ENCODE measurements at places on chromosomes 1 and 21.

- peak; percentile 88 for DNase-seq
Measured at GRCh38 chr1:247054992-247055415, 23.6 kb downstream of the ZNF670 start.

DNA sequence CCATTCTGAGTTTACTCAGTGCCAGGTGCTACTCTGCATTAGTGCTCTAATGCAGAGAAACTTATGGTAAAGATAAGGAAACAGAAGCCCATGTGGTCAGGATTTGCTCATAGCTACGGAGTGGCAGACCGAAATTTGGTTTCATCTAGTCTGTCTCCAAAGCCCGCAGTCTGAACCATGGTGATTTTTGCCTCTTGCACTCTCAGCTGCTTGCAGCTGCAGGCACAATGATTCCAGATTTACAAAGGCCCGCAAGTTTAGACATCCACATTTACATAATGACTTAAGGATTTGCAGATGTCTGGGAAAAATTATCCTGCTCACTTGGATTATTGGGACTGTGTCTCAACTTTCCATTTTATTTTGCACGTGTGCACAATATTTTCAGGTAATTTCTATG lies 161.3 kb upstream of the KCNJ6 start:
- DNase-seq: no peak

DNA sequence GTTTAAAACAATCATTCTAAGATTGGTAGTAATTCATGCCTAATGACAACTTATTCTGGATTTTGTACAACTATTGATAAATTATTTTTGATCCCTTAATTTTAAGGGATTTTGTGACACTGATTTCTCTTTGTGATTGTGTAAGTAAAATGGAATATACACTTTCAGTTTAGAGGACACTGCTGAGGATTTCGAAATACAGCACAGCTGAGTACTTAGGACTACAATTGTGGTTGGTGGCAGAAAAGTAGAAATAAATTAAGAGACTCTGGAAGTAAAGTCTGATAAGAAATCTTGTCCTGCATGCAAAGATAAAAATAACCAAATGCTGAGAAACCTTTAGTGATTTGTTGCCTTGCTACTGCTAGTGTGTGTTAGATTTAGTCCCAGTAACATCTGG lies 40.0 kb downstream of the TYW3 start:
- DNase-seq: peak; percentile 39

DNA sequence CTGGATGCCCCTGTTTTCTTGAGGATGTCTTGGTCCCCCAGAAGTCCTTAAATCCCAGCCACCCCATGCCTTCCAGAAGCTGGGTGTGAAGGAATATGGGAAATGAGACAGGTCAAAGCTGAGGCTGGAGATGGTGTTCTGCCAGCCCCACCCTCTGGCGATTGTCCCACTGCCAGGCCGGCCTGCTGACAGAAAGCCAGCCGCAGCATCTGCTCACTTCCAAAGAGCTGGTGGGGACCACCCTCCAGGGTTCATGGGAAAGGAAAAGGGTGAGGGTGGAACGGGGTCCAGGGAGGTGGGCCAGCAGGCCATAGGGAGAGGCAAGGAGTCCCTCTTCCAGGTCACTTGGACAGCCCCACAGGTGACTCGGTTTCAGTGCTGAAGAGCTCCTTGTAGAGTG lies 1.9 kb upstream of the LINGO4 start:
- DNase-seq: no peak

DNA sequence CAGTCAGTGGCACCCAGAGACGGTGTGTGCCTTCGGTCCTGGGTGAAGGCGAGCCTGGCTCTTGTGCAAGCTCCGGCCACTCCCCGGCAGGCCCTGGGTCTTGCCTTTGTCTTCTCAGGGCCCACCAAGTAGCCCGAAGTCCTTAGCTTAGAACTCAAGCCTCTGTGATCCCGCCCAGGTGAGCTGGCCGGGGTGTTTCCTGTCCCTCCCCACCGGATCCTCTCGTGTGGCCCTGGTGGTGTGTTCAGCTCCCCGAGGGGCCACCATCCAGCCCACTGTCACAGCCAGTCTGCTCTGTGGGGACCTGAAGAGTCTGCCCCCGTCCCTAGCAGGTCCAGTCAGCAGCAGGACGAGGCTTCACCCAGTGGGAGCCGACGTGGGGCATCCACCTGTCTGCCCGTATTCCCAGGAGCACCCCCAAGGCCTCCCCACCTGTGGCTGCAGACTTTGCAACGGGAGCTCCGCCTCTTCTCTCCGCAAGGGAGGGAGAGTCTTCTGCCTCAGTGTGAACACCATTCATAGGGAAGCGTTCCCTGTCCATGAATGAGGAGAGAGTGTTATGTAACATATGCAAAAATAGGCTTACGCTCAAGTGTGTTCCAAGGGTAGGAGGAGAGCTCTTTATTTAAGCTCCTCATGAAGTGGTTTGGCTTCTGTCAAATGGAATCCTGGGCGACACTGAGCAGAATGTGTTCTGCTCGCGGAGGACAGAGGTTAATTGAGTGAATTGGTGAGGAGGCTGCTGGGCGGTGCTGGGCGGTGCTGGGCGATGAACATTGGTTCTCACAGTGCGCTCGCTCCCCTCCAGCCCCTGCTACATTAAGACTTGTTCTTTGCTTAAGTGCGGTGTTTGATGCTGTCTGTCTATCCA lies 108.9 kb downstream of the CRYAA start:
- DNase-seq: no peak

GRCh38 chr1:163981500-163982030 lies 577.4 kb upstream of the PBX1 start:
- DNase-seq: no peak

DNA sequence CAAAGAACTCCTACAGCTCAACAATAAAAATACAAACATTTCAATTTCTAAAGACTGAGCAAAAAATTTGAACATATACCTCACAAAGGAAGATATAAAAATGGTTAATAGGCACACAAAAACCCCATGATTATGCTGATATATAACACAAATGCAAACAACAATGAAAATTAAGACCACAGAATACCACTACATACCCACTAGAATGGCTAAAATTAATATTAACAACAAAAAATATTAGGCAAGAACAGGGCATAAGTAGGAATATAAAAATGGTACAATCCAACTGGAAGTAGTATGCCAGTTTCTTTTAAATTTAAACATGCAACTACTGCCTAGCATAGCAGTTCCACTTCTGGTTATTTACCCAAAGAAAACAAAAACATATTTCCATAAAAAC lies 77.3 kb downstream of the CDC42BPA start:
- DNase-seq: no peak

- peak; percentile 72 for DNase-seq
Measured at GRCh38 chr1:169999331-169999741, 75.2 kb downstream of the KIFAP3 start.

- no peak for DNase-seq
Measured at GRCh38 chr1:25473653-25474225, 43.0 kb downstream of the MACO1 start.

DNA sequence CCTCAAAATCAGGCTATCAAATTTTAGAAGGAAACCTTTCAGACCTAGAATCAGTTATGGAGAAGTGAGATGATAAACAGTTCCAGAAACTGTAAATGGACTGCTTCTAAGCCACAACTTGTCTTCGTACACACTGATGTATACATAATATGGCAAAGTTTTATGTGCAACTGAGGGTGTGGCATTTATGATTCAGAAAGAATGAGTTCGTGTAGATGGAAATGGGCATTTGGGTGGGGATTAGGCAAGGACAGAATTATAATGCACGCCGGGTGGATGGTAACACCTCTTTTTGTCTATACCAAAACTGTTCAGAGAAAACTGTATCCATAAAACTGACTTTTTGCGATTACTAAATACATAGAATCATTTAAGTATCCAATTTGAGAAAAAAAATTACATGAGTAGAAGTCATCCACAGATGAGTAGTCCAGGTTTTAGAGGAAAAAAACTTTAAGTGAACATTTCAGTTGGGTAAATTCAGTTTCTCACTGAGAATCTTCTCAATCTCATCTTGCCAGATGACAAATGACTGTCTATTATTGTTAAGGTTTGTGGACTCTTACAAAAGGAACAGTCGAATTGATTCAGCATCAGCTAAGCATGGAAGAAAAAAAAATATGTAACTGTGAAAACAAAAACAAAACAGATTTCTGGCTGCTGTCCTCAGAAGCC lies 22.5 kb downstream of the ERRFI1 start:
- peak; percentile 24 for DNase-seq

GRCh38 chr1:156103521-156103947 lies 11.0 kb upstream of the LMNA start:
- no peak for DNase-seq

DNA sequence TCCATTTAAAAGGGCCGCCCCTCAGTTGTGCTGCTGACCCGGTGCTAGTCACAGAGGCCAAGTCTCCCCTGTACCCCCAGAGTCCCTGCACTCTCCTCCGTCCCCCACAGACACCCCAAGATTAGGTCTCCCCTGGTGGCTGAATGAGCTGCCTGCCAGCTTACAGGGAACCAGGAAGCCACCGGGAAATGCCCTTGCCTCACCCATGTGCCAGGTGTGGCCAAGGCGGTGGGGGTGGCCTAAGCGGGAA lies 32.7 kb downstream of the HSPG2 start:
- no peak for DNase-seq

- DNase-seq: no peak
Measured at GRCh38 chr1:91527266-91527765, 26.7 kb downstream of the CDC7 start.

GRCh38 chr1:232327269-232327668 lies 302.7 kb downstream of the SIPA1L2 start:
- no peak for DNase-seq

DNA sequence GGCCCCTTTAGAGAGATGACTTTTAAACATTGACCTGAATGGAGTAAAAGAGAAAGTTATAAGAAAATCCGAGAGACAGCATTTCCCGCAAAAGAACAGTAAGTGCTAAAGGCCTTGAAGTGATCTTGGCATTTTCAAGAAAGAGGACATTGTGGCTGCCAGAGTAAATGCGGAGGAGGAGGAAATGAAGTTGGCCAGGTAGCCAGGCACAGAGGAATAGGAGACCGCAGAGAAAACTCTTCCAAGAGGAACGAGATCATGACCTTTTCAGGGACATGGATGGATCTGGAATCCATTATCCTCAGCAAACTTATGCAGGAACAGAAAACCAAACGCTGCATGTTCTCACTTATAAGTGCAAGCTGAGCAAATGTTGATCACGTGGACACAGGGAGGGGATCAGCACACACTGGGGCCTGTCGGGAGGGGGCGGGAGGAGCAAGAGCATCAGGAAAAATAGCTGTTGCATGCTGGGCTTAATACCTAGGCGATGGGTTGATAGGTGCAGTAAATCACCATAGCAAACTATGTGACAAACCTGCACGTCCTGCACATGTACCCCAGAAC lies 49.7 kb downstream of the EEIG2 start:
- DNase-seq: peak; percentile 7
